ENCODE measurements at places on chromosomes 11 and 22.

- DNase-seq = no peak
Measured at GRCh38 chr11:78691215-78691614, 116.6 kb upstream of the NARS2 start.

DNA sequence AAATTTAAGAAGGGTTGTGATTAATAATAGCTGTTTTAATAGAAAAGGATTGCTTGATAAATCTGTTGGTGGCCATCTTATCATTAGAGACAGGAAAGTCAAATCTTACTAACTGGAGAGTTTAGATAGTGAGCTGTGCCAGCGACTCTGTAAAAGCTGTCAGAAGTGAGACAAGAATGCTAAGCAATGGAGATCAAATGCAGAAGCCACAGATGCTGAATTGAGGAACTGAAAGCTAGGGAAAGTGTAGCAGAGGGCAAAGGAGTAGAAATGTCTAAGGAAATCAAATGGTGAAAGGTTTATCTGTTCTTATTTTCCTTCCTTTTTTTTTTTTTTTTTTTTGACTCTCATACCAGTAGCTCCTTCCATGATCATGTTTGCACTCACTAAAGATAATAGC is 13.7 kb downstream of the MS4A13 start:
- no peak for DNase-seq

DNA sequence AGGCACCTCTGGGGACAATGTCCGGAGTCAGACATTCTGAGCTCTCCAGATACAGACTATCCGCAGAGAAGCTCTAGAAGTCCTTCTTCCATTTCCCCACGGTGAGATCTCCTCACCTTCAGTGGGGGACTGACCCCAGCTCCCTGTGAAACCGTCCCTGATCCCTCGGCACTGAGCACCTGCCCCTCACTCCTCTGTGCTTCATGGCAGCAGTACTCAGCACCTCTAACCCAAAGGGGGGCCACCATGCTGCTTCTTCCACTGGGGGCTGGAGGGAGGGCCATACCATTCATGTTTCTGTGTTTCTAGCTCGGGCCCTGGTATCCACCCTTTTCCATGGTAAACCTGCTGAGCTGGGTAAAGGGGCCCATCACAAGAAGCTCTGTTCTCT is 321.7 kb downstream of the BRD1 start:
- no peak for DNase-seq

DNA sequence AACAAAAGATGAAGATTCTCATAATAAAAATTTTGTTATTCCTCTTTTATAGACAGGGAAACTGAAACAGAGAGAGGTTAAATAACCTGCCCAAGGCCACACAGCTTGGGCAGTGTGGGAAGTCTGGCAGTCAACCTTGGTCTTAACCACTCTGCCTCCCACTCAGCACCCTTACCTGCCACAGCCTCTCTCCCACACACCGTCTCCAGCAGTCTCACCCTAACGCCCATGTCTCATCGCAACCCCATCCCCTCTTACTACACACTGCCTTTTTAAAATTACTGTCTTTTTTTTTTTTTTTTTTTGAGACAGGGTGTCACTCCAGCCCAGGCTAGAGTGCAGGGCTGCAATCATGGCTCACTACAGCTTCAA is 25.0 kb downstream of the ARRB1 start:
- no peak for DNase-seq

GRCh38 chr22:32199341-32199740 is 5.5 kb downstream of the RFPL2 start:
- peak; percentile 3 for DNase-seq

DNA sequence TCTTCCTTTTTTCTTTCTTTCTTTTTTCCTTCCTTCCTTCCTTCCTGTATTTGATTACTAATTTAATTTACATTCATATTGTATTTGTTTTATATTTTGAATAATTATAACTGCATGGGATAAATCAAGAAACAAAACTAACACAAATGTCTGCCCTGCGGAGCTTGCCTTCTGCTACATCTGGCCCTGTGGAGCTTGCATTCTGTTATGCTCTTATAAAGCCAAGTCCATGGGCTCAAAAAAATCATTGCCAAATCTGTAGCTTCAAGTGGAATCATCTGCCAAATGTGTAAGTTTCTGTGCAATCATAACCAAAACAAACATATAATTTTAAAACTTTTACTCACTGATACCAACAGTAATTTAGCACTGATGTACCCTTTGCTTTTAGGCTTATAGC is 8.0 kb upstream of the OR52J3 start:
- no peak for DNase-seq

- DNase-seq = no peak
Measured at GRCh38 chr22:49738006-49738405, 89.7 kb downstream of the BRD1 start.

All from memory B cell (primary cell).